ENCODE measurements at places on chromosomes 5 and 9.

DNA sequence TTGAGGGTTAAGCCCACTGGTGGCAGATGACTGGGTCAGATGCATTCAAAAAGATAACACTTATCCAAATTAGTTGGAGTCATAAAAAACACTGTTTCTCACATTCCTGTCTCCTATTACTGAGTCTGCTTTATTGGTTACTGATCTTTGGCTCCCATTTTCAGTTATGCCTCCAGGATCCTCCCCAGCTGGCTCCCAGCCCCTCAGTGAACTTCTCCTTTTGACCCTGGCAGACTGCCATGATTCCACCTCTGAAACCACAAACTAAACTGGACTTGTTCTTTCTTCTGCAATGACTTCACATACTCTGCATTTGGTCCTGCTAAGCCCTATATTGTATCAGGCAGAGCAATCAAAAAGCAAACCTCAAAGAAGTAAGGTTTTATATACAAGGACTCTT lies 860.8 kb upstream of the DMAC1 start:
- DNase-seq, result peak; percentile 40

GRCh38 chr9:129562917-129563316 lies 58.0 kb downstream of the C9orf50 start:
- DNase-seq, result no peak

GRCh38 chr5:127295454-127295853 lies 4.9 kb downstream of the MEGF10 start:
- DNase-seq, result no peak

DNA sequence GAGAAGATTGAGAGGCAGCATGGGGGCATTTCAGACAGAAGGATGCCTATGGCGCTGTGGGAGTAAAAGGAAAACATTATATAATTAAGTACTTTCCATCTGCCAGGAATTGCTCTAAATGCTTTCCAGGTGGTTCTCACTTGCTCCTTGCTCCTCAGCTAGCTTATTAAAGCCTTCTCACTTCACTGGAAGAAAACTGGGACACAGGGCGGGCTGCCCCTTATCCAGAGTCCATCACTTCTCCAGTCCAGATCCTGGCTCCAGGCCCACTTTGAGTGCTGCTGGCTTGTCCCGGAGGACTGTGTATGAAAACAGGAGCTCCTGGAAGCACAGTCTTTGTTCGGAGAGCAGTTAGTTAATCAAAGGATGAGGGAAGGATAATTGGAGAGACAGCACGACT lies 409.9 kb upstream of the ADAMTS16 start:
- DNase-seq, result no peak

DNA sequence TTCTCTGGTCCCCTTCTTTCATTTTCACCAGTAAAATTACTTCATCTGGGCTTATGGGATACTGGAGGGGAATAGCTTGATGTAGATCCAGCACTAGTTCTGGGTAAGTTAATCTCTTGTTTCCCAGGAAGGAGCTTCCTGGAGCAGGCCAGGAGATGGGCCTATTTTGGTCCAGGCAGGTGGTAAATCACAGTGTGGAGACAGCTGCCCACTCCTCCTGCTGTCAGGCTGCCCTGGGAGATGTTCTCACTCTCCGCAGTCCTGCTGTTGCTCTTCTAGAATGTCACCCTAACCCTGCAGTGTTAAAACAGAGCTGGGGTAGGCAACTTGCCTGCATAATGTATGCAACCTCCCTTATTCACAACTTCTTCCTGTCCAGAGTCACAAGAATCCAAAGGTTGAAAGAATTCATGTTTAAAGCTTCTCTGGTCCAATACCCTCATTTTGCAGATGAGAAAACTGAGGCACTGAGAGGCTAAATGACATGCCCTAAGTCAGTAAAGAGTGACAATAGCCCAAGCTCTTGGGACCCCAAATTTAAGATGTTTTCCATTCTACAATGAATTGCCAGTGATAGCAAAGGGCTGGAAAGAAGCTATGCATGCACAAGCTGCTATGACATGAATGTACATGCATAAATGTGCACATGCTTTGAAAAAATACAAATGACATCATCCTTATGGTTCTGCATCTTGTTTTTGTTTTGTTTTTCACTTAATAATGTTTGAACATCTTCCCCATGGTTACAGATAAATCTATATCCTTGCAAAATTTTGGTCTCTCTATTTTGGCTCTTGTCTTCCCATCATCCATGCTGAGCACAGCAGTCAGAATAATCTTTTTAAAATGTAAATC lies 71.8 kb upstream of the ADRA1B start:
- DNase-seq, result no peak

DNA sequence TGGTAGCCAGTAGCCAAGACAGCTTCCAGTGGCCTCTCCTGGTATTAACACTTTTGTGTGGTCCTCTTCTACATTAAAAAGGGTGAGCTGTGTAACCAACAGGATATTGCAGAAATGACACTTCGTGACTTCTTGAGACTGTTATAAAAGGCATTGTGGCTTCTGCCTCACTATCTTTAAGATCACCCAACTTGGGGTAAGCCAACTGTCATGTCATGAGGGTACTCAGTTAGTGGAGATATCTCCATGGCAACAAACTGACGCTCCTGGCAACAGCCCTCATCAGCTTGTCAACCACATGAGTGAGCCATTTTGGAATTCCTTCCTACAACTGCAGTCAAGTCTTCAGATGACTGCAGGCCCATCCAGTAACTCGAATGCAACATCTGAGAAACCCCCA lies 121.7 kb downstream of the DEPDC1B start:
- no peak for DNase-seq

- DNase-seq, result no peak
Measured at GRCh38 chr9:5953743-5954707, 61.4 kb downstream of the RANBP6 start.

GRCh38 chr9:81858657-81859430 lies 69.4 kb upstream of the SPATA31D4 start:
- no peak for DNase-seq

GRCh38 chr5:141430332-141431113 lies at the start of gene PCDHGA12:
Gene PCDHGA12 (plus strand): TSS chr5:141430507. CDS start chr5:141430760, 253 bp downstream.
- peak; percentile 83 for DNase-seq

DNA sequence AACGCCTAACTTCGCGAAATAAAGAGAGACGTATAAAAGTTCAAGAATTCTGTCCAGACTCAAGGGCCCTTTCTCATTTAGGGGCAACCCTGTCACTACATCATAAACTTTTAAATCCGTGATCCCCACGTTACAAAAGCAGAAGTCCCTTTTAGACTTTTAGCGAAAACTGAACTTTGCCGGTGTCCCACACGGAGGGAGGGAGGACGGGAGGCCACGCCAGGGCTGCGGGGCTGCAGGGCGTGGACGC lies 515 bp upstream of the F2R start:
- DNase-seq, result no peak

- peak; percentile 37 for DNase-seq
Measured at GRCh38 chr5:14202462-14202861, 59.3 kb downstream of the TRIO start.

- DNase-seq, result peak; percentile 96
Measured at GRCh38 chr5:58016358-58016757, 443.5 kb downstream of the PLK2 start.

- DNase-seq, result no peak
Measured at GRCh38 chr9:14585730-14586473, 107.3 kb downstream of the ZDHHC21 start.

DNA sequence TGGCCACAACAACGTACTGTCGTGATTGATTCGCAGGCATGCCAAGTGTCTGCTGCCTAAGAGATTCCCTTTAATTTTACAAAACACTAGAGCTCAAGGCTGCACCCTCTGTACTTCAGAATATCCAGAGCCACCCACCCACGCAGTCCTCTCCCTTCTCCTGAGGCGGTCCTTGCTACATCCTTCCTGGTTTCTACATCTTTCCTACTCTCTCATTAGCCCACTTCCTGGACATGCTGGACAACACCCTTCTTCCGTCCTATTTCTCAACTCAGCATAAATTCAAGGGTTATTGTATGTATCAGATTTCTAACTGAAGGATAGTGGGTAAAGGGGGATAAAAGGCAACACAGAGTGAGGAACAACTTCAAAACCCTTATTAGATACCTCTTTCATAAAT lies 148.4 kb upstream of the MAP3K1 start:
- no peak for DNase-seq

DNA sequence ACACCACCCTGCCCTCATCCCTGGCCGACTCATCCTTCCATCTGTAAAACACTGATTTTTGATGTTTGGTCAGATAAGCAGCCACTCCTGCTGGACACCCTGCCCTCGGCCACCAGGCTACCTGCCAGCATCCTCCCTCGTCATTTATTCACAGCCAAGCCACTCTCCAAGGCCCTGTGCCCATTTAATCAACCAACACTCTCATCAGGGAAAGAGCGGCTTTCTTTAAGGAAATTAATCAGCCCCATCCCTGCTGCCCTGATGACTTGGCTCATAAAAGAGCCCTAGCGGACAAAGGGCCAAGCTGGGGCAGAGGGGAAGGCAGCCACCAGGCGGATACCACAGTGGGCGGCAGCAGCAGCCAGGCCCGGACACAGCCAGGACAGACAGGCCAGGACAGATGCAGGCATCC lies 52.4 kb downstream of the GOLM1 start:
- no peak for DNase-seq

DNA sequence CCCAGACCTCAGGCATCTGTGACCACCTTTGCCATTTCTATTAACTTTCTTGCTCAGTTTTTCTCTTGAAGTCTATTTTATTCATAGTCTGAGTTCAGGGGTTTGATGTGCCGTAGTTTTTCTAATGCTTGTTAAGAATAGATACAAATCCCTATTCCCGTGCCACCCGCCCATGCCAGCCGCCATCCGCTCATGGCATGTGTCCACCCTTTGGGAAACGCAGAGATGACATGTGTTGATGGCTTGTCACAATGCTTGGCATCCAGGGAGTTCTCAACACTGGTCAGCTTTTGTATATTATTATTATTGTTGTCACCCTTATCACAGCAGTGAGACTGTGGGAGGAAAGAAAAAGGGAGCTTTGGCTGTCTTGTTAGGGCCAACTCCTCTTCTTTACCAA lies 17.3 kb upstream of the ANGPTL2 start:
- no peak for DNase-seq

GRCh38 chr9:35232867-35233544 lies 71.2 kb downstream of the UNC13B start:
- DNase-seq, result no peak

DNA sequence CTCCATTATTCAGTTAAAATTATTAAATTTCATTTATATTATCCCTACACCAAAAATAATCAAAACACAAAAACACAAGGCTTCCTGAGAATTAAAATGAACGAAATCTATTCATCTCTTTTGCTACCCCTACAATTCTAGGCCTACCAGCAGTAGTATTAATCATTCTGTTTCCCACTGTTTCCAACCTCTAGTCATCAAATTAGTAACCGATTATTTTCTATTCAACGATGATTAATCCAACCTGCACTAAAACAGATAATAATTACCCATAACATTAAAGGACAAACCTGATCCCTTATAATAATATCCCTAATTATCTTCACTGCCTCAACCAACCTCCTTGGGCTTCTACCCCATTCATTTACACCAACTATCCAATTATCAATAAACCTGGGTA lies 86.0 kb downstream of the INSL6 start:
- DNase-seq, result no peak

DNA sequence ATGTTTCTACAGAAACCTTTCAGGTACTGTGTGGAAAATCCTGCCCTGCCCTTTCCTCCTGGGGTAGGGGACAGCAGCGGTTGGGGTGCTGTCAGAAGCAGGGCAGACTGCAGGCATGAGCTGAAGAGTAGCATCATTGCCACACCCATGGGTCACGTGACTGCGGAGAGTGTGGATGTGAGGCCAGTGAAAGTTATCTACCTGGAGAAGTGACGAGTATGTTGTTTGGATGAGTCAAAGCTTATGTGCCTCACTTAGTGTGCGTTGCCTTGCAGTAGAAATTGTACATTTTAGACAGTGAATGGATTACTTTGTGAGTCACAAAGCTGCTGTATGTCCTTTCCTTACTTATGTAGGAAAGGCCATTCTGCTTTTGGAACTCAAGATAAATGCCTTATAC lies 21.7 kb upstream of the ACTBL2 start:
- no peak for DNase-seq

GRCh38 chr9:23850690-23851629 lies 24.9 kb upstream of the ELAVL2 start:
- DNase-seq, result no peak

DNA sequence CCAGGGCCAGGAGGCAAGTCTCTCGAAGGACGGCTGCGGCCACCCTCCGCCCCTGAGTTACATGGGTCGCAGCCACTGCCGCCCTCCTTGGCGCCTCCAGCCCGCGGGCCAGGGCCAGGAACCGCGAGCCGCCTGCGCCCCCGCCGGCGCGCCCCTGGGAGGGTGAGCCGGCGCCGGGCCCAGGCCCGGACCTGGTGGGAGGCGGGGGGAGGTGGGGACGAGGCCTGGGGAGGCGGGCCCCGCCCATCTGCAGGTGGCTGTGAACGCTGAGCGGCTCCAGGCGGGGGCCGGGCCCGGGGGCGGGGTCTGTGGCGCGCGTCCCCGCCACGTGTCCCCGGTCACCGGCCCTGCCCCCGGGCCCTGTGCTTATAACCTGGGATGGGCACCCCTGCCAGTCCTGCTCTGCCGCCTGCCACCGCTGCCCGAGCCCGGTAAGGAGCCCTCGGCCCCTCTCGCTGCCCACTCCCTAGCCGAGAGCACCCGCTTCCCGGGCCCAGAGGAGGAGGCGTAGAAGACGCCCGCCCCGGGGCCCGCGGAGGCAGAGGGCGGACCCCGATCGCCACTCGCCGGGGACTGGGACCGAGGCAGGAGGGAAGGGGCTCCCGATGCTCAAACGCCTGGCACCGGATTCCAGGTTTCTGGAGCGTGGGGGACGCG lies at the start of gene ASS1:
Gene ASS1, plus strand, starts transcription at position 397 of the 657 bp plus-strand sequence. CDS start 7,268 bp downstream, outside the sequence.
- peak; percentile 60 for DNase-seq

GRCh38 chr5:149636861-149637246 lies 55.6 kb downstream of the ARHGEF37 start:
- DNase-seq, result peak; percentile 50

- DNase-seq, result no peak
Measured at GRCh38 chr9:75615284-75615683, 275.2 kb upstream of the PCSK5 start.

DNA sequence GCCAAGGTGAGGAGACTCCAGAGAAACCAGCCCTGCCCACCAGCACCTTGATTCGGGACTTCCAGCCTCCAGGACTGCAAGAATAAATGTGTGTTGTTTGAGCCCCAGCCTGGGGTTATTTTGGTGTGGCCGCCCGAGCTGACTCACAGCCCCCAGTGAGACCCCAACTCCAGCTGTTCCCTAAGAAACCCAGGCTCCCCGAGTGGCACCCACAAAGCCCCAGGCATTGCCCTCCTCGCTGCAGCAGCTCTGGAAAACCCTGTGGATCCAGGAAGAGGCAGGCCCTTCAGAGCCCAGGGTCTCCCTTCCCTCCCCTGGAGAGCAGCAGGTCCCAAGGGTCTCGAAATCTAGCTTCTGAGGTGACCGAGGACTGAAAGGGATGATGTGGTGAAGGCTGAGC lies 69.2 kb upstream of the PPP1R26 start:
- no peak for DNase-seq

GRCh38 chr9:694403-695154 lies 146.9 kb upstream of the DMRT1 start:
- DNase-seq, result peak; percentile 87
